Endothelial cell of umbilical vein (primary cell): ENCODE measurements at places on chromosomes 1 and 21. TPM values are rescaled to one million over a fixed set of nuclear protein-coding genes. Genes with fewer than 3 reads are reported as not detected.

GRCh38 chr21:39763272-39763970, 18.4 kb downstream of the IGSF5 start:
- DNase-seq = no peak

DNA sequence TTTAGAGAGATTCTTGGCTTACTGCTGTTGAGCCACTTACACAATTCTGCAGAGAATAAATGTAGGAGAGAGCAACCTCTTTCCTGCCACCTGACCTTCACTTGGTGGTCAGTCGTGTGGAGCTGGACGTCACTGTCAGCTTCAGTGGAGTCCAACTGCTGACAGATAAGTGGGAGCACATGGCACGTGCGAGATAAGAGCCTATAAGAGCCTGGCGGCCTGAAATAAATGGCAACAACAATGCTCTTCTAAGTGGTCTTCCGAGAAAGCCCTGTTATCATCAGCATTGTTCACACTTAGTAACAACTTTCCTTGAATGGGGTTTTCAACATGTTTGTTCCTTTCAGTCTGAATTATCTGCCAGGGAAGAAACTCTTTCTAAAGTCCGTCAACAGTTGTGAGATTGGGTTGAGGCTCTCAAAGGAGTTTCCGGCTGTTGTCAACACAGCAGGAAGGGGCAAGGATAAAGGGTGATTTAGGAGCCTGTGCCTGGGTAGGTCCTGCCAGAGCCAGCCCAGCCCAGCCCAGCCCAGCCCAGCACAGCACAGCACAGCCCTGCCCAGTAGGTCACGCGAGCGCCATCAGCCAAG, 57.2 kb upstream of the RUNX1 start:
- no peak for DNase-seq

DNA sequence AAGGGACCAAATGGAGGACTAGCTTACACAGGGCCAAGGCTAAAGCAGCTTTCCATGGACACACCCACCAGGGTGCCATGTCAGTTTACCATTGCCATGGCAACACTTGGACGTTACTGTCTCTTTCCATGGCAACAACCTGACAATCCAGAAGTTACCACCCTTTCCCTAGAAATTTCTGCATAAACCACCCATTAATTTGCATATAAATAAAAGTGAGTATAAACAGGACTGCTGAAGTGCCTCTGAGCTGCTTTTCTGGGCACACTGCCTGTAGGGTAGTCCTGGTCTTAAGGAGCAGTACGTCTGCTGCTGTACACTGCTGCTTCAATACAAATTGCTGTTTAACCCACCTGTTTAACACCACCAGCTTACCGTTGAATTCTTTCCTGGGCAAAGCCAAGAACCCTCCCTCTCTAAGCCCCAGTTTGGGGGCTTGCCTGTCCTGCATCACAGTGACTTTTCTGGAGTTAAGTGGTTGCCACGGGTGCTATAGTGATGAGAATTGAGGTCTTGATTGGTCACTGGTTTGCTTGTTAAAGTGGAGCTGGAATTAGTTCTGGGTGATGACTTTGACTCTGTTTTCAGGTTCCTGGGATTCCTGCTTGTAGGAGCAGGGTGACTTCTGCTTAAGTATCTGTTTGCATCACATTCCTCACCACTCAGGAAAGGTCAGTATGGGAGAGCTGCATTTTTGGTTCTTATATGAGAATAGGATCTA, 83.2 kb downstream of the CLDN17 start:
- no peak for DNase-seq

DNA sequence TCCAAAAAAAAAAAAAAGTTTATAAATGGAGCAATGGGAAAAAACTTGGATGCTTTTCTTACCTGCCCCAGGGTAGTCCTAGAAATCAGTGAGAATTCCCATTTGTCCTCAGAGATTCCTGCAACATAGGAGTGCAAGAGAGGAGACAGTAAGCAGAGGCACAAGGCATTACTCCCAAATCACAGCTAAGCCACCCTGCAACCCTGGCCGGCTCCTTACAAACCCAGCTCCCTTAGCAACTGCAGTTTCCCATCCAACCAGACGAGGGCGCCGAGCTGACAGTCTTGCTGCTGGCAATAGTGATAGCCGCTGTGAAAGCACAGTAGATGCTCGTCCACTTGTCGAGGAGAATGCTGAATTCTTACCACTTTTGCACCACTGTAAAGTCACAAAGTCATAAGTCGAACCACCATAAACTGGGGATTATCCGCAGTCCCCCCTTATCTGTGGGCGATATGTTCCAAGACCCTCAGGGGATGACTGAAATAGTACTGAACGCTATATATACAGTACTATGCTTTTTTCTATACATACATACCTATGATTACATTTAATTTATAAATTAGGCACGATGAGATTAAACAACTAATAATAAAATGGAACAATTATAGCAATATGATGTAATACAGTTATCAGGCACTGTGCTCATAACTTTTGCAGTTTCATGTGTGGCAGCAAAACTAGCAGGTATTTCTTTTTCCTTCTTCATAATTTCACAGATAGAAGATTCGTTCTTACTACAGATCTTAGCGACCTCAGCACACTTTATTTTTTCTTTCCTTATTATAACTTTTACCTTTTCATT, 6.0 kb upstream of the PITHD1 start:
- DNase-seq = peak; percentile 81

DNA sequence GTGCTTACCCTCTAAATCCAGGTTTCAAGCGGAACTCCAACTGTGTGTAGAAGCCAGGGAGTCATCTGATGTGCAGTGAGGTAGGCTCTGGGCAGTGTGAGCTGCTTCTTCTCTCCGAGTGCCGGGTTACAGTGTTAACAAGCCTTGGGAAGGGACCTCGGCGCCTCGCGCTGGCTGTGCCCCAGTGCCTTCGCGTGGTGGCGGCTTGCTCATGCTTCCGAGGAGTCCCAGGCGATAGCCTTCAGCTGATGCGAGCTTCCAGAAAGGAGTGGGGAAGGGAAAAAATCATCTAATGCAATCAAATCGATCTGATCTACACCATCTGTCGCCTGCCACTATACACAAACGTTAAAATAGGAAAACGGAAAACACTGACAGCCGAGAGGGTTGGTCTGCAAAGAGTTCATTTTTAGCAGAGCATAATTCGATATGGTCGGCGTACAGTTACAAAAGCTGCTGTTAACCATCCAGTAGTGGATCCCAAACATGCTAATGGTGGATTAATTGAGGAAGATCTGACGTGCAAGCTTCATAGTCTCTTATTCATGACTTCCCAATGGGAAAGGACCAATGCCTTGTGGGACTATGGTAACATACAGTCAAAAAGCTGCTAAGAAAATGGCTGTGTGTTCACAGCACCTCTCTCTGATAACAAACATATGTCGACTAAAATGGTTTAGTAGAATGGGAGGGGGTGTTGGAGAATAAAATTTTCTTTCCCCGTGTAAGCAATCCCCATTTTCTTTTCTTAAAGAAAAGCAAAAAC, 128.7 kb upstream of the DPYD start:
- peak; percentile 30 for DNase-seq

- peak; percentile 18 for DNase-seq
These were observed at the start of gene RNF207 for GRCh38 chr1:6205849-6206519. Gene RNF207 (plus strand): TSS chr1:6206119. CDS start chr1:6206536, 417 bp downstream.

DNA sequence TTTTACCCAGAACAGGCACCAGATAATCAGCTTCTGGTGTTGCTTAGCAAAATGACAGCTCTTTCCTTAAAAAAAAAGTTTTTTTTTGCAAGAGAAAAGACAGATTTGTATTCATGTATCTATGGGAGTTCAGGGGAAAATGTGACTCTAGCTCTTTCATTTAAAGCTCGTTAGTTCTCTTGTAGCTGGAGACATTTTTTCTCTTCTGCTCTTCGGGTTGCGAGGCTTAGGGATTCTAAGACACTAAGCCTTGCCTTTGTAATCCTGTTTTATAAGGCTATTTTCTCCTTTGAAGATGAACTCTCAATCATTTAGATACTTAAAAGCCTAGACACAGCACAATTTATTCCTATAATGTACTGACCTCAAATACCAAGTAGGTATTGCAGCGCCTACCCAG, 40.3 kb upstream of the EDARADD start:
- no peak for DNase-seq

DNA sequence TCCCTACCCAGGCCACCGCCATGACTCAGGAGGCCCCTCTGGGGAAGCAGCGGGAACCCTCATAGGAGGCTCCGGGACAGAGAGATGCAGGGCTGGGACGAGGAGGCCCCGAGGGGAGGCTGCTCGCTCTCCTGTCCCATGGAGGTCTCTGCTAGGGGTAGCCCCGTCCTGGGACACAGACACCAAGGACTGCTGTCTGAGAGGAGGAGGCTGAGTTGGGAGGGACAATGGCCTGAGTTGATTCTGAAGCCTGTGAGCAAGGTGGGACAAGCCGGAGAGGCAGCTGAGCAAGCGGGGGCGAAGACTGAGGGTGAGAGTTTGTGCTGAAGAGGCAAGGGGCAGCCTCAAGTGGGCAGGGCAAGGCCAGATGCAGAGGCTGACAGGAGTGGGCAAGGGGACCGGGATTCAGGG, 17.4 kb downstream of the SLC27A3 start:
- DNase-seq = no peak

- DNase-seq = no peak
These were observed 99.5 kb downstream of the GALNT2 start for GRCh38 chr1:230166366-230167132.

- DNase-seq = peak; percentile 96
These were observed 41.3 kb upstream of the TACSTD2 start for GRCh38 chr1:58618303-58618702.

GRCh38 chr1:168693872-168694238, 35.2 kb downstream of the DPT start:
- no peak for DNase-seq

- no peak for DNase-seq
These were observed 39.1 kb downstream of the DYRK1A start for GRCh38 chr21:37405629-37406028.

DNA sequence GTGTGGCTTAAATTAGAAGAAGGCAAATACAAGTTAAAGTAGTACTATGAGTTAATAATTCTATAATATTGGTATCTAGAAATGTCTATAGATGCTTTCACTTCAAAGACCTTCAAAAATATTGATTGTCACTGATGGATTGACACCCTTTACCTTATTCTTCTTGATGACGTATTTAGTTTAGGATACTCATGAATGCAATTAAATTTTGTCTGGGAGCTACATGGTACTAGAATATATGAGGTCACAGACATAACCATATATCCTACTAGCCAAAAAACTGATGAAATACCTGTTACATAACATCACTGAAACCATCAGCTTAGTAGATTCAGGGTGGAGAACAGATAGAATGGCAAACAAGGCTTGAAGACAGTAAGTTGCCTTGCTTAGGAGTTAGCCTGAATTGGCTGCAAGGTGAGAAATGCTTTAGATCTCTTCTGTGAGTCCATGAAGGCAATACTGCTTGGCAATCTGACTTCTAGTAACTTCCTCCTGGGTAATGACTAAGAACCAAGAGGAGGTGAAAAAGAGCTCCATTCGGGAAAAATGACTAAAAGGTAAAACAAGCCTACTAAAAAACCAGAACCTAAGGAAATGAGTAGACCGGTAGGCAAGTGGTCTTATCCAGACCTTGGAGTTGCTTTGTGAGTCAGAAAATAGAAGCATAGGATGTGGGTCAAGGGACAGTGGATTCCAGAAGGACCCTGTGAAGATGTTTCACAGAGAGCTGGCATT, 16.9 kb upstream of the ARHGAP29 start:
- peak; percentile 76 for DNase-seq

DNA sequence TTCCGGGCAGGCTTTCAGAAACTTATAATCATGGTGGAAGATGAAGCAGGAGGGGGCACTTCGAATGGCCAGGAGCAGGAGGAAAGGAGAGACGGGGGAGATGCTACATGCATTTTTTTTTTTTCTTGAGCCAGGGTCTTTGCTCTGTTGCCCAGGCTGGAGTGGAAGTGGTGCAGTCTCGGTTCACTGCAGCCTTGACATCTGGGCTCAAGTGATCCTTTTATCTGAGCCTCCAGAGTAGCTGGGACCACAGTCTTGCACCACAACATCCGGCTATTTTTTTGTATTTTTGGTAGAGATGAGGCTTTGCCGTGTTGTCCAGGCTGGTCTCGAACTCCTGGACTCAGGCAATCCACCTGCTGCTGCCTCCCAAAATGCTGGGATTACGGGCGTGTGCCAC, 61.6 kb downstream of the SELENOF start:
- DNase-seq = no peak

DNA sequence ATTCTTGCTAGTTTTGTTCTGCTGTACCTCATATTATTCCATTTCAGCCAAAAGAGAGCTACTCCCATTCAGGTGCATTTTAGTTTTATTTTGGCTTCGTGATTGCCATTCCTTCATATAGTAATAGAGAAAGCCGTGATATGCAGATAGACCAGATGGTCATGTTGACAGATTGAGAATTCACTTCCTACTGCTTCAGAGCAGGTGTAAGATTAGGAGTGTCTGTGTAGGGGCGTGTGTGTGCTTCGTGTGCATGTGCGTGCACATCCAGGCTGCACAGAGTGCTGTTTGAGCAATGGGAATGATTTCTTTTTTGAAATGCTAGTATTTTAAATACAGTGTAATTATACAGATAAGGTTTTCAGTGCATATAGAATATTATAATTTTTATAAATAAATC, 10.3 kb downstream of the NFIA start:
- no peak for DNase-seq

GRCh38 chr1:101440485-101440884, 203.7 kb downstream of the S1PR1 start:
- DNase-seq = no peak

GRCh38 chr1:55381983-55382382, 166.8 kb upstream of the USP24 start:
- DNase-seq = no peak

- no peak for DNase-seq
These were observed 15.9 kb downstream of the PYCR2 start for GRCh38 chr1:225908013-225908640.

GRCh38 chr1:192615055-192615454, 20.9 kb upstream of the RGS13 start:
- no peak for DNase-seq

DNA sequence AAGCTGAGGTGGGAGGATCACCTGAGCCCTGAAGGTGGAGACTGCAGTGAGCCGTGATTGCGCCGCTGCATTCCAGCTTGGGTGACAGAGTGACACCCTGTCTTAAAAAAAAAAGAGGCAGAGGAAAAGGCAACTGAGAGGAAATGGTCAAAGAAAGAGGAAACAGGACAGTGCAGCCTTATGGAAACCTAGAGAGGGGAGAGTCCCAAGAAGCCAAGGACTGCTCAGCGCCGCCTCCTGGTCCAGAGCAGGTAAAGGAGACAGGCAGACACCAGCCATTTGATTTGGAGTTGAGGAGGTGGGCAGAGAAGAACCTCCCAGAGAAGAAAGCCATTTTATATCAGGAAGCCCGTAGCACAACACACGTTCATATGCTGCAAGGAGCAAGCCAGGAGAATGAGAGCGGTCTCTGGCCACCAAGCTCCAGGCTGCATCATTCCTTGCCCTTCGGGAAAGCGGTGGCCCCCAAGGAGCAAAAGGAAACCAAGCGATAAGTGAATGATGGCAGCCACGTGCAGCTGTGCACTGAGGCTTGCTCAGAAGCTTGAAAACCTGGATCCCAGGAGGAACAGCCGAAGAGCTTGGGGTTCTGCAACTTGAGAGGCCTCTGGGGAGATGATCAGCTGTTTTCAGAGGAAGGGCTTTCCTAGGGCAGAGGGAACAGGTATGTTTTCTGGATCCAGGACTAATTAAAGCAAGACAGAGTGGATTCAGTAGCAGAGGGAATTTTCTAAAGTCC, 33.7 kb downstream of the LRRC42 start:
- DNase-seq = no peak

The HSD3B2 gene
- total RNA-seq = not detected in 2 replicates

The LMX1A gene
- total RNA-seq = not detected in 2 replicates

The ITLN1 gene
- not detected in 2 replicates for total RNA-seq

The S100A3 gene
- total RNA-seq = 0.42 TPM in 1 of 2 replicates, not detected in the other

The C1QC gene
- total RNA-seq = not detected in 2 replicates

The REN gene
- total RNA-seq = not detected in 2 replicates

The MTARC1 gene
- 3.5 and 4.8 TPM in 2 replicates for total RNA-seq

The SPATA46 gene
- total RNA-seq = not detected in 2 replicates

The ADAMTSL4 gene
- total RNA-seq = 0.37 and 0.73 TPM in 2 replicates
